ENCODE measurements at places on chromosomes 4 and X. TPM values are rescaled to one million over a fixed set of nuclear protein-coding genes. Genes with fewer than 3 reads are reported as not detected.

TMEM47 gene
- total RNA-seq = 24.8 TPM

CXCL13 gene
- not detected for total RNA-seq

HELT gene
- total RNA-seq = 0.97 TPM

LDB2 gene
- total RNA-seq = 113 TPM

PCDH7 gene
- total RNA-seq = 4.7 TPM

TEX13B gene
- total RNA-seq = not detected

DNA sequence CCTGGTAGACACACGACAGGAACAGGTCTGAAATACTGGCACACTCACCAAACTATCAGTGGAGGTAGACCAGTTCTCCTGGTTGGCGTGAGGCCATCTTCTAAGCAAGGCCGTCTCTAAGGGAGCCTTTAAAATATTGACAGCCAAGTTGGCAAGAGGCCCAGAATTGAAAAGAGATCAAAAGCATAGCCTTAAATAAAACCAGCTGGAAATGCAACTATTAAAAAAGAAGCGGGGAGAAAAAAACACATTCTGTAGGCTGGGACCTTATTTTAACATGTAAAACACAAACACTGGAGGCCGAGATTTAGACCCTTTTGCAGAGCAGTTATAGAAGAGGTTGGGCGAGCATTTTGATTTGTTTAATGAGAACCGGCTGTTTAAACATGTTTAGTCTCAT, 233.0 kb upstream of the CLNK start:
- no peak overlapping the region for H3K4me3 ChIP-seq
- no peak overlapping the region for H3K27ac ChIP-seq

DNA sequence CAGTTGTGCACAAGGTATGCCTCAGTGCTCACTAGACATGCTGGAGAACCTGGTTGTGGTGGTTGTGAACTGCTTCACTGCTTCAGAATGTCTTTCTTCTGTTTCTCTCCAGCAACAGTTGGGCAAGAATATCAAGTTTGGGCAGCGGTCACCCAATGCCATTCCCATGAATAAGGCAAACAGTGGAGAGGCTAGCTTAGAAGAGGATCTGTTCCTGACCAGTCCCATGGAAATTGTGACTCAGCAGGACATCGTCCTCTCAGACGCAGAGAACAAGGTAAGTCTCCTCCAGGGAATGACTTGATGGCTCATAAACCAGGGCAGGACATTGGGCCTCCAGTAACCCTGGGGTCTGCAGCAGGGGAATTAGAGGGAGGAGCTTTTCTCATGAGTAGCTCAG, 79.9 kb downstream of the AASDH start:
- no peak overlapping the region for H3K4me3 ChIP-seq
- no peaks in the 10 kb centered on the region for H3K4me1 ChIP-seq
- H3K27me3 ChIP-seq = no peaks in the 10 kb centered on the region
- DNase-seq = no peak

DNA sequence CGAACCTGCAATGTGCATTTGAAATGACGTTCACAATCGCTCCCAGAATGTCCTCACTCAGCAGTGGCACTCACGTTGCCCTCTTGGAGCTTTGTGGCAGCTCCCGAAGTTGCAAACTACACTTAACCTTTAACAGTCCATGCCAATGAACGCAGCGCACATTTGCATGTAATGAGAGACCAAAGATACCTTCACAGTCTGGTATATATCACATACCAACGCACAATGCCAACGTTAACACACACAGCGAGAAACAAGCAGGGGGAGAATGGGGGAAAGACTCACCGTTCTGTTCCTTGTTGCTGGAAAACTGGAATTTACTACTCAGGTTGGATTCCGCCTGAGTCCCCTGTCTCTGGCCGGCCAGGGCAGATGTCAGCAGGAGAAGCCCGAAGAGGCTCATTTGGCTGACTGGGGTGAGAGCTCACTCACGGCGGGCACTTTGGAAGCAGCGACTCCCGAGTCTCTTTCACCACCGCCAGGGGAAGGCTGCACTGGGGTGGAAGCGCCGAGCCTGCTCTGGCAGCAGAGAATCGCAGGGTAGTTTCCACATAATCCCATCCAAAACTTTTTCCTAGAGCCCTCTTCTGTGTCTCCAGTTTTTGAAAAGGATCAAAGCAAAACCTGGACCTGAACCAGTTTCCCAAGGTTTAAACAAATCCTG, 966 bp downstream of the PDGFC start:
- no peaks in the 10 kb centered on the region for H3K27me3 ChIP-seq
- no peaks in the 10 kb centered on the region for H3K36me3 ChIP-seq
- peaks cover 35% of the 10 kb centered on the region for H3K4me1 ChIP-seq
- peak overlapping the region; percentile 64 for H3K4me3 ChIP-seq
- DNase-seq = peak; percentile 76

- H3K27me3 ChIP-seq = peaks cover 99% of the 10 kb centered on the region
- H3K4me3 ChIP-seq = no peak overlapping the region
- no peak for DNase-seq
- H3K36me3 ChIP-seq = no peaks in the 10 kb centered on the region
These were observed 981 bp upstream of the PITX2 start for GRCh38 chr4:110623718-110624397.

DNA sequence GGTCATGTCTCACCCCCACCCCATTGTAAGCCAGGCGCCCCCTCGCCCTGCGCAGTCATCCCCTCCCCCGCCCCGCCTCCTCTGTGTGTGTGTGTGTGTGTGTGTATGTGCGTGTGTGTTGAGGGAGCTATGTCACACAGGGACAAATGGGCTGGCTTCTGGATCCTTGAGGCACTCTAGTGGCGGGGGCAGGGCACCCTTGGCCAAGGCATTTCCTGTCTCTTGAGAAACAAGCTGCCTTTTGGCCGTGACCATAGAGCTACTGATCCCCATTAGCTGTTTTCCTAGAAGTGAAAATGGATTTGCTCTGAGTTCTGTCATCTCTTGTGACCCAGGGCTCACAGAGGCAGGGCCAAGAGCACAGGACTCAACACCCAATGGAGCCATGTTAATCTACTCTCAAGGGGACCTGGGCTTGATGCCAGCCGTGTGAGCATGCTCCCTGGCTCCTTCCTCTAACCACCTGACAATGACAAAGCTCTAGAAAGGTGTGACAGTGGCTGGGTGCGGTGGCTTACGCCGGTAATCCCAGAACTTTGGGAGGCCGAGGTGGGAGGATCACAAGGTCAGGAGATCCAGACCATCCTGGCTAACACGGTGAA, 162.5 kb upstream of the BCOR start:
- H3K36me3 ChIP-seq = no peaks in the 10 kb centered on the region
- peaks cover 11% of the 10 kb centered on the region for H3K4me1 ChIP-seq
- H3K4me3 ChIP-seq = no peak overlapping the region
- DNase-seq = peak; percentile 72
- H3K27me3 ChIP-seq = no peaks in the 10 kb centered on the region
- no peak overlapping the region for H3K27ac ChIP-seq

DNA sequence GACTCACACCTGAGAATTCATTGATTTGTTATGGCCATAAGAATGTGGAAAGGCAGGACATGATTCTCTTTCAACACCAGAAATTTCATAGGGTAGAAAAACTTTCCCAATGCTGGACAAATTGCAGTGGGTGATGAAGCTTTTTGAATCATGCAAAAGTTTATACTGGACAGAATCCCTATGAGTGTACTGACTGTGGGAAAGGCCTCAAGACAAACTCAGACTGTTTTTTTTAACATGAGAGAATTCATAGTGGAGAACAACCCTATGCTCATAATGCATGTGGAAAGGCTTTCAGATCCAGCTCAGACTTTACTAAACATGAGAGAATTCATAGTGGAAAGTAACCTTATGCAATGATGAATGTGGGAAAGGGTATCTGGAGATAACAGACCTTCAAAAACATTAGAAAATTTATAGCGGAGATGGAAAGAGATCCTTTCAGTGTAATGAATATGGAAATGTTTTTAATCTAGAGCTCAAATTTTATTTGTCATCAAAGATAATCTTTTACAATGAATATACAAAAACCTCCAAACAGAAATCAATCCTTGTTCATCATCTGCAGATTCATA, 36.2 kb upstream of the MAGED1 start:
- H3K4me1 ChIP-seq = no peaks in the 10 kb centered on the region
- H3K36me3 ChIP-seq = no peaks in the 10 kb centered on the region
- no peak overlapping the region for H3K27ac ChIP-seq
- DNase-seq = no peak
- no peak overlapping the region for H3K4me3 ChIP-seq

GRCh38 chrX:15349046-15349445, 13.7 kb upstream of the PIGA start:
- H3K27ac ChIP-seq = no peak overlapping the region
- H3K4me1 ChIP-seq = no peaks in the 10 kb centered on the region
- DNase-seq = no peak
- H3K27me3 ChIP-seq = no peaks in the 10 kb centered on the region
- H3K36me3 ChIP-seq = no peaks in the 10 kb centered on the region
- H3K4me3 ChIP-seq = no peak overlapping the region

DNA sequence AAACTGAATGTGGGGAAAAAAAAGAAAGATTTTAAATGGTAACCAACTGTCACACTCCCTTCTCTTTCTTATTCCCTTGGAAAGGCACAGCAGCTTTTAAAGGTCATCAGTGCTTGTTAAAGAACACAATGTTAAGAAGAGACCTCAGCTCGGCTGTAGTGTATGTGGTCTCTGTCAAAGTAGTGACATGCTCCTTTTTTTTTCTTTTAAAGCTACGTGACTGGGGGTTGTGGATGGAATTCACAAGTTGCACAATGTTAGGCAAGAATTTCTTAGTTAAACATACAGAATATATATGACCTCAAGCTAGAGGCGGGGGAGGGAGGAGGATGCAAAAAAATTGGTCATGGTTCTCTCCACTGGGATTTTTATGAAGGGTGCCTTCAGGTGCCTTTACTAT, 45.6 kb downstream of the OCRL start:
- no peaks in the 10 kb centered on the region for H3K27me3 ChIP-seq
- H3K36me3 ChIP-seq = peaks cover 39% of the 10 kb centered on the region
- H3K4me1 ChIP-seq = no peaks in the 10 kb centered on the region
- no peak for DNase-seq
- no peak overlapping the region for H3K27ac ChIP-seq
- no peak overlapping the region for H3K4me3 ChIP-seq

- no peak for DNase-seq
- no peak overlapping the region for H3K4me3 ChIP-seq
- no peaks in the 10 kb centered on the region for H3K4me1 ChIP-seq
- H3K27me3 ChIP-seq = no peaks in the 10 kb centered on the region
These were observed 10.1 kb downstream of the HS3ST1 start for GRCh38 chr4:11418610-11419009.

GRCh38 chr4:20840648-20841190, 140.5 kb downstream of the PACRGL start:
- peaks cover 11% of the 10 kb centered on the region for H3K4me1 ChIP-seq
- no peak for DNase-seq
- no peak overlapping the region for H3K27ac ChIP-seq
- no peaks in the 10 kb centered on the region for H3K36me3 ChIP-seq
- no peaks in the 10 kb centered on the region for H3K27me3 ChIP-seq

DNA sequence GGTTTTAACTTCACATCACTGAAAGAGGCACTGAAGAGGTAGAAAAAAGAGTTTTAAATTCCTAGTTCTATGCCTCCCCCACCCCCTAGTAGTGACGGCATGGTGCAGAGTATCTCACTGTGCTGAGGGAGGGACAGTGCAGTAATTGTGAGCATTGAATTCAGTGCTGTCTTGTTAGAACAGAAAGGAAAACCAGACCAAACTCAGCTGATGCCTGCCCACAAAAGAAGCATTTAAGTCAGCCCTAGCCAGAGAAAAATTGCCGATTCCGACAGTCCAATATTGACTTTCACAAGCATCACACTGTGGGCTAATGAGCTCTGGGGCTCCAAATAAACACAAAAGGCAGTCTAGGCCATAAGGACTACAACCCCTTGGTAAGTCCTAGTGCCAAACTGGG, 417.7 kb downstream of the AR start:
- H3K4me3 ChIP-seq = no peak overlapping the region
- DNase-seq = no peak
- no peaks in the 10 kb centered on the region for H3K4me1 ChIP-seq
- no peaks in the 10 kb centered on the region for H3K27me3 ChIP-seq
- no peak overlapping the region for H3K27ac ChIP-seq
- no peaks in the 10 kb centered on the region for H3K36me3 ChIP-seq

- H3K4me1 ChIP-seq = no peaks in the 10 kb centered on the region
- no peak overlapping the region for H3K4me3 ChIP-seq
- no peak overlapping the region for H3K27ac ChIP-seq
- H3K36me3 ChIP-seq = no peaks in the 10 kb centered on the region
- no peaks in the 10 kb centered on the region for H3K27me3 ChIP-seq
- no peak for DNase-seq
These were observed 240.7 kb upstream of the TRAM1L1 start for GRCh38 chr4:117326091-117326490.

GRCh38 chrX:32448320-32448719, 763.0 kb downstream of the DMD start:
- H3K27me3 ChIP-seq = no peaks in the 10 kb centered on the region
- no peak overlapping the region for H3K4me3 ChIP-seq
- no peak overlapping the region for H3K27ac ChIP-seq
- no peaks in the 10 kb centered on the region for H3K36me3 ChIP-seq

DNA sequence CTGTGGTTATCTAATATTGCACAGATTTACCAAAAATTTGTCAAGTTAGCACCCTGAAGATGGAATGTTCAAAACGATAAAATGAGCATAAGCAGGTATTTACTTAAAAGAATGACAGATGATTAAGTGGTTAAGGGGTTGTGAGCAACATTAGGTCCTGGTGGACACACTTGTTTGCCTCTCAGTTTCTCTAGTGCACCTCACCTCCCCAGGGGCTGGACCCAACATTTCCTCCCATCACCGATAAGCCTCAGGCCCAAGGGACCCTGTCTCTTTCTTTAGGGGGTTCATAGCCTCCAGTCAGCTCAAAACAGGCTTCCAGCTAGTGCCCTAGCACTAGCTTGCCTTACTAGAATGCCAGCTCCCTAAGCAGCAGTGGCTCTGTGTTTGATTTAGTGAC, 88.0 kb downstream of the ATP11C start:
- no peaks in the 10 kb centered on the region for H3K27me3 ChIP-seq
- no peak for DNase-seq
- H3K27ac ChIP-seq = no peak overlapping the region
- no peak overlapping the region for H3K4me3 ChIP-seq
- no peaks in the 10 kb centered on the region for H3K4me1 ChIP-seq
- H3K36me3 ChIP-seq = no peaks in the 10 kb centered on the region

GRCh38 chr4:47801481-47802002, 36.3 kb downstream of the CORIN start:
- H3K36me3 ChIP-seq = no peaks in the 10 kb centered on the region
- no peak overlapping the region for H3K27ac ChIP-seq
- H3K4me1 ChIP-seq = no peaks in the 10 kb centered on the region
- H3K4me3 ChIP-seq = no peak overlapping the region

Measured in lower lobe of right lung (tissue), 2 donors.